ENCODE measurements at places on chromosomes 7 and 10.

DNA sequence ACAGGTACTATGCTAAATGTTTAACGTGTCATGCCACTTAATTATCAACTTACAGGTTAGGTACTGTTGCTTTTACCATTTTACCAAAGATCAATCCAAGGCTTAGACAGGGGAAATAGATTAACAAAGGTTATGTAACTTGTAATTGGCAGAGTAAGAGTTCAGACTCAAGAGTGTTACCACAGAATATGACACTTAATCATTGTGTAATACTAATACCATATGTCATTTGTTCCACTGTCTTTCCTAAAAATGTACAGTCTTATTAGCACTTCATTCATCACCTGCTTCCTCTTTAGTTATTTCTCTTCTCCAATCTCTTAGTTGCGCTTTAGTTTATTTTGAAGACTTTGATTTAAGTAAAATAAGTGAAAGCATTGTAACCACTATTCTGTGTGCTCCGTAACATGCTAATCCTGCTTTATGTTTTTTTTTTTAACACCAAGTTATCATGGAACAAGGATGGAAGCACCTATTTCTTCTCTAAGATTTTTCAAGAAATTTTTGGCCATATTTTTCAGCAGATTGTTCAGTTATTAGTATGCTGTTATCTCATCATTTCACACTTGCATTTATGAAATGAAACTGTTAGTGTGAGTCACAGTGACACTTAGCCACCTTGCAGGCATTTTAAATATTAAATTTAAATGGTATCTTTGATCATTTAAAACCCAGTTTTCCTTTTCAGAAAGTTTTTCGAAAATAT is 197.3 kb downstream of the PHF14 start:
- DNase-seq = no peak
- H3K36me3 ChIP-seq = no peaks in the 10 kb centered on the region
- H3K27ac ChIP-seq = no peak overlapping the region
- no peaks in the 10 kb centered on the region for H3K27me3 ChIP-seq

DNA sequence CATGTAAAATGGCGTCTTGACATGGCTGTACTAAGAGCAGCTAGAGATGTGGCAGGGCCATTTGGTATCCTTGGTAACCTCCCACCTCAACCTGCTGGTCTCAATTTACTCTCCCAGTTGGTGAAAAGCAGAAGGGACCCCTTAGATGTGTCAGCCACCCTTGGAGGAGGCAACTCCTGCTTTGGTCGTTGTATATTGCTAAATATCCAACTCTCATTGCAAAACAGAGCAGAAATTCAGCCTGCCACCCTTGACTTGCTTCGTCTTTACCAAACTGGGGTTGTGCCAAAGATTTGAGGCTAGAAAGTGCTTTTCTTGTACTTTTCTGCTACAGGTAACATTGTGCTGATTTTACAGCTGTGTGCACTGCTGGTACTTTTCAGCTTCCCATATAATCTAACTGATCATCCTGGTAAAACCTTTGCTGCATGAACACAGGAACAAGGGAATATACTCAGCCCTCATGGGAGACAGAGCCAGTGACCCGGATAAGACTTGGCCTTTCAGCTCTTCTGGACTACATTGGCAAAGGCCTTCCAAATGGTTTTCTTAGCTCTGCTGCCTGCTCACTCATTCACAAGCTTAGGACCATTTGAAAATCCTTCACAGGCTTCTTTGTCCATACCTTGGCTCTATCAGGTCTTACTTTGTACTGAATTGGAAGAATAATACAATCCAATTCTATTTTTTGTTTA is 2.2 kb upstream of the VSTM4 start:
- no peaks in the 10 kb centered on the region for H3K4me1 ChIP-seq
- no peak for DNase-seq
- H3K27ac ChIP-seq = no peak overlapping the region
- H3K27me3 ChIP-seq = peaks cover 31% of the 10 kb centered on the region

GRCh38 chr10:71799608-71800453 is 26.5 kb upstream of the VSIR start:
- no peaks in the 10 kb centered on the region for H3K27me3 ChIP-seq
- H3K27ac ChIP-seq = no peak overlapping the region
- no peak for DNase-seq
- H3K4me1 ChIP-seq = no peaks in the 10 kb centered on the region

DNA sequence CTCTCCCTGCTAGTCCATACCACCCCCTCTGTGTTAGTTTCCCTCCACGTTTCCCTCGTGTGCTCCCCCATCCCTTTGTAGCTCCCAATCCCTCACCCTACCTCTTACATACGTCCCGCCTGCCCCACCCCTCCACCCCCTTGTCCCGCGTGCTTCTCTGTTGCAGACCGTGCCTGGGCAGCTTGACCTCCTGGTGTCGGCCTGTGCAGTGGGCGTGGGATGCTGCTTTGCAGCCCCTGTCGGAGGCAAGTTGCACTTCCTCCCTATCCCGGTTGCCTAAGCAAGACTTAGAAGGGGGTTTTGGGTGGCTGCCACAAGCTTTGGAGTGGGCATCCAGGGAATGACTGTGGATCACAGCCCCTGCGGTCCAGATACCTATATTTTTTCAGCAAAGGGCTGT is 7.7 kb downstream of the CLCN1 start:
- no peak overlapping the region for H3K4me3 ChIP-seq
- no peak overlapping the region for H3K27ac ChIP-seq
- H3K36me3 ChIP-seq = no peaks in the 10 kb centered on the region
- no peak for DNase-seq
- H3K4me1 ChIP-seq = peaks cover 5% of the 10 kb centered on the region

GRCh38 chr10:78806681-78807221 is 262.0 kb upstream of the ZMIZ1 start:
- H3K36me3 ChIP-seq = no peaks in the 10 kb centered on the region
- no peaks in the 10 kb centered on the region for H3K4me1 ChIP-seq
- no peak overlapping the region for H3K27ac ChIP-seq
- no peaks in the 10 kb centered on the region for H3K27me3 ChIP-seq
